ENCODE measurements at places on chromosomes 12 and 14.

- no peak for DNase-seq
Observed at GRCh38 chr12:112420740-112421139, 2.0 kb downstream of the PTPN11 start.

- no peak for DNase-seq
Observed at GRCh38 chr12:95335948-95336347, 118.3 kb downstream of the VEZT start.

GRCh38 chr12:52523824-52524223, 3.6 kb upstream of the KRT5 start:
- no peak for DNase-seq

DNA sequence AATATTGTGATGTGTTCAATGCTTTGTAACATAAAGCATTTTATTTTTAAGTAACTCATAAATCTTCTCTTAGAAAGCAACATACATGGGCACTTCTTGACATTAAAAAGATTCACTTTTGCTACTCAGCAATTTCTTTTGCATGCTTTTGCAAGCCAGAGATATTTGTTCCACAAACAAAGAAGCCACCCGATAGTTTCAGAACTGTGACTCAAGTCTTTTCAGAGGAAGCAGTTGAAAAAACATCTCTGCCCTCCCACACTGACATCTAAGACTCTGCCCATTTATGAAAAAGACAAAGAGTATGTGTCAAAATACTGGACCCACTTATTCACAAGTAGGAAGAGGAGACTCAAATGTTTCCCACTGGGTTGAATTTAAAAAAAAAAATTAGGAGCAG, 7.5 kb downstream of the APPL2 start:
- no peak for DNase-seq

DNA sequence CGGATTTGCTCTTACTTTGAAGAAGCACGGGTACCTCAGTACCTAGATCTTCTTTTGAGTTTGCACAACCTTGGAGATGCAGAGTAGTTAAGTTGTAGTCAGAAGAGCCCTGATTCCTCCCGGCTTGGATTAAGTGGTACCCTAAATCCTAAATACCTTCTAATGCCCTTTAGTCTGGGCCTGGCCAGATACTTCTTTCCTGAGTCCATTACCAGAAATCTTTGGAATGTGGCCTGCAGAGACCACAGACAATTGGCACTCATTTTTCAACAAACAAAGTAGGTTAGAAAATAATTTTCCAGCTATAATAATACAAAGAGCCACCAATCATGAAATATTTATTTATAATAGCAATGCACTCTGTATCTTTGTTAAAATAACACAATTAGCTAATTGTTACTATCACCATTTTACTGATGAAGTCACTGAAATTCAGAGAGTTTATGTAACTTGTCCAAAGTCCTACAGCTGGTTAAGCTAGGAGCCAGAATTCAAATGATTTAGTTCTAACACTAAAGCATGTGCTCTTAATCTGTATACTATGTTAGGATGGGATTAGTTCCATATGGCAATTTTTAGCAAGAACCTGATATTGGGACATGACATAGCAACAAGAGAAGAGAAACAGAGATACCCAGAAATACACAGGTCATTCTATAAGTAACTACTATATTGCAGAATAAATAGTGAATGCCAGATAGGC, 132.1 kb upstream of the PDZRN4 start:
- no peak for DNase-seq

DNA sequence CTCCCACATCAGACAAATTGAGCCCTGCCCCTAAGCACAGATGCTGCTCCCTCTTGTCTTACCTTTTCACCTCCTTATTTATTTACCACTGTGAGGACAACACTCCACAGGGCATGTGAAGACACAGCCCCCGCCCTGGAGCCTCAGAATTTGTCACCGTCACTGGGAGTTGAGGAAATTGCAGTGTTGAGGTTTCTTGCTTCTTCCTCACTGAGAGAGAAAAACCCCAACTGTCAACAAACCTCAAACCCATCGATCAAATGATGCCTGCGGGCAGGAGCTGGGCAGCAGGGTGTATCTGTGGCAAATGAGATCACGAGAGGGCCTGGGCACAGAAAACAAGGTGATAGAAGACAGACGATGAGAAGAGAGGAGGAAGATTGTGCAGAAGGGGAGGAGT, 30.5 kb upstream of the PLEKHG3 start:
- no peak for DNase-seq

GRCh38 chr14:57274551-57274950, 5.8 kb downstream of the AP5M1 start:
- no peak for DNase-seq
